ENCODE measurements at places on chromosomes 13 and 19.

DNA sequence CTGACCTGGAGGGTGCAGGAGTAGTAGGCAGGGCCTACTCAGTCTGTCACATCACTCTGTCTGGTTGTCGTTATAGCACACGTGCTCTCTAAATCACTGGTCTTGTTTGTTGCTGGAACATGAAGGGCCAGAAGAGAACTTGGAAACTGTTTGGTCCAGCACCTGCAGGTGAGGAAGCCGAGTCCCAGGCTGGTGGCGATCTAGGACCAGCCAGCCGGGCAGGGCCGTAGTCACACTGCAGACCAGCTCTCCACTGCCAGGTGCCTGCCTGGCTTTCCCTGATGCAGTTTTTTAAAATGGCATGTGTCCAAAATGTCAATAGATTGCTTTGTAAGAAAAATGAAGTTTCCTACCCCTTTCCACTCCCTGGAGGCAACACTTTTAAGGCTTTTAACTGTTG, 53.7 kb downstream of the GGACT start:
- peaks cover 5% of the 10 kb centered on the region for H3K4me1 ChIP-seq
- H3K36me3 ChIP-seq = no peaks in the 10 kb centered on the region
- no peak for DNase-seq

- DNase-seq = no peak
- no peaks in the 10 kb centered on the region for H3K4me1 ChIP-seq
- no peak overlapping the region for H3K27ac ChIP-seq
- H3K27me3 ChIP-seq = no peaks in the 10 kb centered on the region
- no peaks in the 10 kb centered on the region for H3K36me3 ChIP-seq
These were observed 20.4 kb upstream of the DCLK1 start for GRCh38 chr13:36151591-36151990.

- peaks cover 2% of the 10 kb centered on the region for H3K4me1 ChIP-seq
- no peaks in the 10 kb centered on the region for H3K27me3 ChIP-seq
- peak; percentile 47 for DNase-seq
- H3K4me3 ChIP-seq = no peak overlapping the region
- no peaks in the 10 kb centered on the region for H3K36me3 ChIP-seq
- no peak overlapping the region for H3K27ac ChIP-seq
These were observed 38.6 kb downstream of the ZNF823 start for GRCh38 chr19:11699931-11700794.

- no peak overlapping the region for H3K27ac ChIP-seq
- H3K27me3 ChIP-seq = no peaks in the 10 kb centered on the region
- H3K4me1 ChIP-seq = no peaks in the 10 kb centered on the region
- no peak for DNase-seq
- no peak overlapping the region for H3K4me3 ChIP-seq
These were observed 2.2 kb upstream of the ARHGEF18 start for GRCh38 chr19:7346488-7346971.

DNA sequence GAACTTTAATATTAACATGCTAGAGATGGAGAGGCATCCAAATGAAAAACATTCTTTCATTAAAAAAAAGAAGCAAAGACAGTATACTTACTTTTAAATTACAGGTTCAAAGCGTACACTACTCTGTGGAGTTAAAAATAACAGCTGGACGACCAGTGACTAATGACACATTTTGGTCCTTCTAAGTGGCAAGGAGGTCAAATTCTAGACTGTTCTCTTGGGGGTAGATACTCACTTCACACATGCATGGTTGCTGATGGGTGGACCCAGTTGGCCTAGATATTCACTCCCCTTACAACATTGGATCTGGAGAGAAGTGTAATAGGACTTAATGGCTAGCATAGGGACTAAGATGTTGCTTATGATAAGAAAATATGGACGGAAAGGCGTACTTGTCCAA, 302.2 kb downstream of the DNAJC15 start:
- no peak overlapping the region for H3K27ac ChIP-seq
- no peaks in the 10 kb centered on the region for H3K36me3 ChIP-seq
- H3K27me3 ChIP-seq = no peaks in the 10 kb centered on the region

DNA sequence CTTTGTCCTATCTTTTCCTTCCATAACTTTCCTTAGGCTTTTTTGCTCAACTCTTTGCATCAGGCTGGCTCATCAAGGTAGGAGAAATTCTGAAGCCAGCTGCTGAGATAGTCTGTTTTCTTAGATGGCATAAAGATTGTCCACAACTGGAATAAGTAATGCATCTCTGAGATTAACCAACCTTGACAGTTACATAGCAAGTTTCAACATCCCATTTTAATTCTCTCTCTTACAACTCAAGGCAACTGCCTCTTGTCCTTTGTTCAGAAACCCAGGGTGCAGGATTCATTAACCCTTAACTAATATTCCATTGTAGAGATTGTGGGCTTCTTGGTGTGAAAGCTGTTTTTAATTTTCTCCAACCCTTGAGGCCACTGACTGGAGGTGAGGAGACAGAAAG, 239.2 kb downstream of the LACC1 start:
- no peaks in the 10 kb centered on the region for H3K27me3 ChIP-seq
- H3K27ac ChIP-seq = no peak overlapping the region

- no peak overlapping the region for H3K4me3 ChIP-seq
- H3K27ac ChIP-seq = no peak overlapping the region
- H3K4me1 ChIP-seq = no peaks in the 10 kb centered on the region
- H3K27me3 ChIP-seq = peaks cover 9% of the 10 kb centered on the region
- H3K36me3 ChIP-seq = no peaks in the 10 kb centered on the region
These were observed 4.0 kb downstream of the EBI3 start for GRCh38 chr19:4233282-4233853.

DNA sequence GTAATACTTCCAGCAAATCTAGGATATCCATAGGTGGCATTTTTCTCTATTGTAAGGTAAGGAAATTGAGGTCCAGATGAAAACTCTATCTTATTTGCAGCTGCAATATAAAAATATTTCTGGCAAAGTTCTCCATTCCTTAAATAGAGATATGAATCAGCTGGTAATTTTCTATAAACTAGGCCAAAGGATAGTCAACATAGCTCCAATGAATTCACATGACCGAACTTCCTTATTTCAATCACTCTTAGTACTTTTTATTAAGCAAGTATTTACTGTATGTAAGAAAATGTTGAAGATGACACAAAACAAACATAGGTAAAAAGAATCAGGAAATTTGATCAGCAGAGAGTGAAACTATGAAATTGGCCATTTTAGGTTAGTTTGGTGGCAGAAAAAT, 13.0 kb upstream of the LCP1 start:
- no peaks in the 10 kb centered on the region for H3K27me3 ChIP-seq
- H3K27ac ChIP-seq = peak overlapping the region; percentile 40
- H3K4me3 ChIP-seq = no peak overlapping the region
- H3K36me3 ChIP-seq = no peaks in the 10 kb centered on the region

GRCh38 chr19:42214810-42215485, 2.5 kb downstream of the DEDD2 start:
- no peak overlapping the region for H3K27ac ChIP-seq
- H3K36me3 ChIP-seq = peaks cover 12% of the 10 kb centered on the region
- DNase-seq = no peak
- no peak overlapping the region for H3K4me3 ChIP-seq
- H3K27me3 ChIP-seq = no peaks in the 10 kb centered on the region

DNA sequence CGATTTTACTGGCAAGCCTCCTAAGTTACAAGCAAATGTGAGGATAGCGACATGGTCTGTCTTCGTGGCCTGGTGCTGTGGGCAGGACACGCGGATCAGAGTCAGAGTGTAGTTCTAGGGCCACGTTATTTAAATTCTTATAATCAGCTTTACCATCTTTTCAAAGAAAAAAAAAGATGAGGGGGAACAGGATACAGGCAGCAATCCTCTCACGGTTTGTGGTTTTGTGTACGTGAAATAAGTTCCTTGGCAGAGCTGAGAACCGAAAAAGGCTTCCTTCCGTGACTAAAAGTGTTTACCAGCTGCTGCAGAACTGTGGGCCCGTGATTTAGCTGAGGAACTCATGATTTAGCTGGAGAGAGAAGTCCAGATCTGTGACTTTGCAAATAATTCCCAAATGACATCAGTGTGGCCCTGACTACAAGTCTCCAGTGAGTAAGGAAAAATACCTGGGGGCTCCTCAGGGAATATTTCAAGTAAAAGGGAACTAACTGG, 27.2 kb downstream of the RCBTB2 start:
- peak; percentile 35 for DNase-seq
- H3K4me3 ChIP-seq = no peak overlapping the region
- no peaks in the 10 kb centered on the region for H3K4me1 ChIP-seq
- peak overlapping the region; percentile 24 for H3K27ac ChIP-seq
- no peaks in the 10 kb centered on the region for H3K27me3 ChIP-seq

DNA sequence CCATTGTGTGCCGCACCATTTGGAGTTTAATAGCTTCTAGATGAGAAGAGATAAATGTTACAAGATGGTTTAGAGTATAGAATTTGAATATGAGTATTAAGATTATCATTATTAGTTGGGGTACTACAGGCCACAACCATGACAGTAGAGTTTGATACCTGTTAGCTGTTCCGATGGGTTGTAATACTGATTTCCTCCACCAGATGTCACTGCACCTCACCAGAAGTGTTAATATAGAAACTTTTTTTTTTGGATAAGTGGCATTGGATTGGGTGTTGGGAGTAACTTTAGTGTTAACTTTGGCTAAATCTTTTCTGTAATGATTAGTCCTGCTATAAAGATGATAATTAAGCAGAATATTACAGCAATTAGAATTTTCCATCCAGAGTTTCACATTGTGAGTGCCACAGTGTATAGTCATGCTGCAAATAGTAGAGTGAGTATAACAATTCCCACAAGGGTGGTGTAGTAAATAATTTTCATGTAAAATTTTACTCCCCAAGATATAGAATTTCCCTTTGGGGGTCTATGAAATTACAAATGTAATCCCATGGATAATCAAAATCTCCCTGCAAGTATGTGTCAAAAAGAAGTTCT, 56.3 kb downstream of the PSG3 start:
- H3K4me3 ChIP-seq = no peak overlapping the region
- H3K27ac ChIP-seq = no peak overlapping the region
- DNase-seq = no peak
- H3K36me3 ChIP-seq = no peaks in the 10 kb centered on the region

- no peaks in the 10 kb centered on the region for H3K27me3 ChIP-seq
- H3K4me1 ChIP-seq = no peaks in the 10 kb centered on the region
- H3K27ac ChIP-seq = no peak overlapping the region
- H3K36me3 ChIP-seq = no peaks in the 10 kb centered on the region
These were observed 12.4 kb downstream of the TMEM143 start for GRCh38 chr19:48351341-48351752.

GRCh38 chr19:33285441-33285927, 16.9 kb downstream of the CEBPA start:
- H3K4me3 ChIP-seq = no peak overlapping the region
- peaks cover 8% of the 10 kb centered on the region for H3K4me1 ChIP-seq
- no peak for DNase-seq
- H3K36me3 ChIP-seq = no peaks in the 10 kb centered on the region
- H3K27ac ChIP-seq = no peak overlapping the region
- H3K27me3 ChIP-seq = no peaks in the 10 kb centered on the region

- no peaks in the 10 kb centered on the region for H3K4me1 ChIP-seq
- no peak overlapping the region for H3K4me3 ChIP-seq
- H3K27me3 ChIP-seq = peaks cover under 1% of the 10 kb centered on the region
- DNase-seq = no peak
These were observed 123.1 kb downstream of the ATP8A2 start for GRCh38 chr13:25494698-25495411.

GRCh38 chr19:913080-913748, at the start of gene R3HDM4:
Gene R3HDM4, minus strand, starts transcription at chr19:913219. Its CDS starts 62 bp downstream, at chr19:913157.
- peaks cover 2% of the 10 kb centered on the region for H3K4me1 ChIP-seq
- no peaks in the 10 kb centered on the region for H3K36me3 ChIP-seq
- H3K27me3 ChIP-seq = peaks cover 8% of the 10 kb centered on the region
- H3K27ac ChIP-seq = peak within 1 kb of the TSS; percentile 71
- H3K4me3 ChIP-seq = peak within 1 kb of the TSS; percentile 88
- DNase-seq = peak; percentile 68
